Body of pancreas (tissue), 4 donors: ENCODE measurements at places on chromosomes 6 and 20.

DNA sequence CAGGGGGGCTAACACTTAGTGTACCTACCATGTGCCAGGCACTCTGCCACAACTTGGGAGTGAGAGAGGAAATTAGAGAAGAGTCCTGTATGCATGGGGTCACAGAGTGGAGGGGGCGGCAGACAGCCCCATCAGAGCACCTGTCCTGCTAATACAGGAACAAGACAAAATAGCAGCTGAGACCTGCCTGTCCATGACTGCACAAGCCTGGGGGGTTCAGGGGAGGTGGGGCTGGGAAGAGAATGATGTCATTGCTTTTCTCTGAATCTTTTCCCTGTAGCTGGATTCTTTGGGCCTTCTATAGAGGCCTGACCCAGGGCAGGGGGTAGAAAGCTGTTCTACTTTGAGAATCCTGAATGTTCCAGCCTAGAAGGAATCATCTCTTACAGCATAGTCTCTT is 37.4 kb downstream of the FOXP4 start:
- DNase-seq, result no peak

DNA sequence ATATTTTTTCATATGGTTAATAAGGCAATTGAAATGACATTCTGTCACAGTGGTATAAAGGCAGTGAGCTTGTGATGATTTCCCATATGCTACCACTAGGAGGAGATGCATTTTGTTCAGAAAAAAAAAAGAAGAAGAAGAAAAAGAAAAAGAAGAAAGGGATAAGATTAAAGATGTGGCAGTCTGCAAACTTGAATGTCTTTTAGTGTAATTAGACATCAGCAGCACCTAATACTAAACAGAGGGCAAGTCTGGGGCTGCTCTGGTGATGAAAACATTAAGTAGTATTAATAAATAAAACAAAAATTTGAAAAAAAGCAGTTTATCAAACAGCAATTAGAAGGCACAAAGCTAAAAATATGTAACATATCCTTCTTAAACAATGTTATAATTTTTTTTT is 95.4 kb upstream of the DEFB112 start:
- no peak for DNase-seq

DNA sequence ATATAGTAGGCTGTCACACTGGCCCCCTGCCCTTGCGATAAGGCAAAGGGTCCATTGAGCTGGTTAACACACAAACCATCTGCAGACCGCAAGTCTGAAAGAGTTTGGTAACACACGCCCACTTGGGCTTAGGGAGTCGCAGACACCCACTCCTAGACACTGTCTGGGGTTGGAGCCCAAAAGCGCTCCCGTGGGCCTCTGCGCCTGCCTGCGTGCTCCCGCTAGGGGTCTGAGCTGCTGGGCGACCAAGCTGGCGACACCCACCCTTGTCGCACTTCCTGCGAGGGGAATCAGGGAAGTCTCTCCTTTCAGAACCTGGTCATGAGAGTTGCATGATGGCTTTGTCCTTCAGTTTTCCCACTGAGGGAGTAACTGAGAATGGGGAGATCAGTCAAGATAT is 653.0 kb downstream of the HTR1B start:
- no peak for DNase-seq

- DNase-seq, result no peak
These were observed 36.9 kb upstream of the PLCB4 start for GRCh38 chr20:9031991-9032390.

- no peak for DNase-seq
These were observed 213.8 kb upstream of the CST7 start for GRCh38 chr20:24735263-24735662.

DNA sequence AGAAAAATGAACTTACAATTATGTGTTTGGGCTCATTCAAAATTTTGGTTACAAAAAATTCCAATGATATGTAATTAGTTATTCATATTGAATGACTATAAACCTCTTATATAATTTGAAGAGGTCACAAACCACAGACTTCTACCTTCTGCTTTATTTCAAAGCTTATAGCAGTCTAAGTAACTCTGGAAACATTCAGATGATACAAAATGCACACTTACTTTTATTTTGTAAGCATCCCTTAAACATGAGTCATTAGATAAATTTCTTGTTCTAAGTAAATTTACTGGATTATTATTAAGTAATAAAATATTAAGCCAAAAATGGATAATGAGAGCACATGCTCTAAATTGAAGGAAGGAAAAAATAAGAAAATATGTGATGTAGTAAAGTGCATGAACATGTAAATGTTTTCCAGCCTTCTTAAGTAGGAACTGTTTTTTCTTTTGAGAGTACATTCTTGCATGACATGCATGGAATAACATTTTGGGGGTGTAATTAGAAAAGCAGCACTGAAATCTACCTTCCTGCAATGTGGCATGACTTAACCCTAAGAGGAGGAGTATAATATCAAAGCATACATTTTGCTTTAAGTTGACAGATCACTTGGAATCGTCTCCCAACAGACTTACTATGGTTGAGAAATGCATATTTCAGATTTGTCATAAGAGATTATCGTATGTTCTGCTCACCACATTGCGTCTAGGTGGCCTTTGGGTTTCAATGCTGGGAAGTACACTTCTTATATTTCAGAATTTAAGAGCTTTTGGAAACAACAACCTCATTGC is 372.7 kb upstream of the HSF2 start:
- no peak for DNase-seq

- no peak for DNase-seq
These were observed 92.9 kb upstream of the TOX2 start for GRCh38 chr20:43821795-43822194.

GRCh38 chr20:20582734-20583133 is 129.7 kb downstream of the RALGAPA2 start:
- DNase-seq, result no peak

DNA sequence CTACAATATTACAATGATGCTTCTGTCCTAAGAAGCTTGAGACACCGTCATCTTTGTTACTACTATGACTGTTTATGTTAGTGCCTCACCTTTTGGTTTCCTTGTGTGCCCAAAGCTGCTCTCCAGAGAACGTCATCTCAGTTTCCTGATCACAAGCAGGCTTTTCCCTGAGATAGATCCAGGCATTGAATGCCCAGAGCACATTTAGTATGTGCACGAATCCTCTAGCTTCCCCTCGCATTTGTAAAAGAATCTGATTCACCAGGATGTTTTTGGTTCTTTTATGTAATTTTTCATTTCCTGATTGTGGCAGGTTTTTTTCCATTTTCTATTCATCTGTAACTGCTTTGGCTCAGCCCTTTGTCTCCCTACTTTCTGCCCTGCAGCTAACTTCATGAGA is 100.2 kb upstream of the TMEM181 start:
- DNase-seq, result no peak
